Fibroblast of the conjunctiva (primary cell): ENCODE measurements at places on chromosomes 2 and 18.

DNA sequence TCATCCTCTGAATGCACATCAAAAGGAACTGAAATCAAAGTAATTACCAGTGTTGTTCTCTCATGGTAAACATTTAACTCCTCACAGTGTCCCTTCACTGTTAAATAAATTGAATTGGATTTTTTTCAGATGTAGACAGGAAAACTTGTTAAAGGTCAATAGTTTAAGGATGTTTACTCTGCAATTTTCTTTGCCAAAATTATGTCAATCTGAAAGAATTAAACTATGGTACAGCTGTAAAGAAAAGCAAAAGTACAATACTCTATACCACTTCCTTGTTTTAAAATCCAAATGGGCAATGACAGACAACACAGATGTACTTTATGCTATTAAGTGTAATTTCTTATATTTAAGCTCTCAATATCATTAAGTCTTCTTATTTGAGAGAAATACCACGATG is 153.2 kb downstream of the WDPCP start:
- no peak for DNase-seq

GRCh38 chr2:107542314-107542740 is 284.4 kb upstream of the RGPD4 start:
- no peak for DNase-seq

DNA sequence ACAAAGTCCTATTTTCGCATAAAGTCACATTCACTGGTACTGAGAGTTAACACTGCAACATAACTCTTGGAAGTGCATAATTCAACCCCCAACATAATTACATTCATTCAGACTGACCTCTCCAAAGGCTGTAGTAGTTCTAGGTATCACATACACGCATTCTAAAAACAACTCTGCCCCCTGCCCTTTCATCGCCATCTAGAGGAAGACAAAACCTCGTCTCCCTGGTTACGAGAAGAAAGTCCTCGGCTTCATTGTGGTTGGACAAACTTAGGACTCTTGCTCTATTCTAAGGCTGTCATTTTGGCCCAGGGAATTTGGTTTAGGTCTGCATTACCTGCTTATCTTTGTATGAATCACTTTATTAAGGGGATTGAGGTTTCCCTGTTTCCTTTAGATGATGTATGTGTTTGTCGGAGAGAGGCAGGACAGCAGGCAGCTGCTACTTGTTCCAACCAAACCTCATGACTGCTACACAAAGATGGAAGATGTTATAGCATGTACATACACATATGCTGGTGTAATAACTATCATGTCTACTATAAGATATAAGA is 215.4 kb upstream of the NRXN1 start:
- DNase-seq = no peak

DNA sequence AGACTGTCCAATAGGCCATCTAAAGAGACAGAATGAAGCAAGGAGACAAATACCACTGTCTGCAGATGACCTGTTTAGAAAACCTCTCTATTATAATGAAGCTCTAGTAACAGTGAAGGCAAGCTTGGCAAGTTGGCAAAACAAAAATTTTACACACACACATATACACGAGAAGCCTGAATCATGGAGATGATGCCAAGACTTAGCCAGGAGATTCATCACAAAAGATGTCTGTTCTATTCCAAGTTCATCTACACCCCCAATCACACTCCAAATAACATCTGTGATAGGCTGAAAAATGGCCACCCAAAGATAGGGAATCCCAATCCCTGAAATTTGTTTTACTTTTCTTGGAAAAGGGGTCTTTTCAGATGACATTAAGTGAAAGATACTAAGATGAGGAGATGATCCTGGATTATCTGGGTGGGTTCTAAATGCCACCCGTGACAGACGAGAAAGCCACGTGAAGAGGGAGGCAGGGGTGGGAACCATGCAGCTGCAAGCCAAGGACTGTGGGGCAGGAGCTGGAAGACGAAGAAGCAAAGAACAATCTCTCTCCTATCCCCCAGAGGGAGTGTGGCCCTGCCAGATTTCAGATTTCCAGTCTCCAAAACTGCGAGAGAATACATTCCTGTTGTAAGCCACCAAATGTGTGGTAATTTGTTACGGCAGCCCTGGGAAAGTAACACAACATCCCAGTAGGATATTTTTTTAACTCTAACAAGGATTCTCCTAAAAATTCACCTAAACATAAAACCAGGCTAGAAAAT is 20.0 kb downstream of the HDLBP start:
- DNase-seq = no peak
